ENCODE measurements at places on chromosomes 1 and 21.

- H3K27ac ChIP-seq, result no peak overlapping the region
- H3K27me3 ChIP-seq, result no peaks in the 10 kb centered on the region
- H3K36me3 ChIP-seq, result no peaks in the 10 kb centered on the region
- no peak for DNase-seq
These were observed 211.6 kb downstream of the LRRC40 start for GRCh38 chr1:69993810-69994209.

DNA sequence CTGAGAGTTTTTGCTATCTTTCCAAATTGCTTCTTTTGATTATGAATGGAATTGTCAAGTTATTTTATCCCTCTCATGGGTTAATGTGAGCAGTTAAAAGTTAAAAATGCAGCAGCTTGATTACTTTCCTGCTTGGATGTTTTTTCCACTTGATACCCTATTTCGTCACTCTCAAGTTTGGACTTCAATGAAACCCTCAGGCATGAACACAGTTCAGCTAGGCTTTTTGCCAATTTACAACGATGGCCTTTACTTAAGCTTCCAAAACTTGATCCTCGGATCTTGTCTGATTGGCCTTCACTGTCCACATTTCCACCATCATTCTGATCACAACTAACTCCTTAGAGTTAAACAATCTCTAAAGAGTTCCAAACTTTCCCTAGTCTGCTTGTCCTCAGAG lies 752.4 kb upstream of the PRMT6 start:
- H3K36me3 ChIP-seq, result no peaks in the 10 kb centered on the region
- no peak overlapping the region for H3K4me3 ChIP-seq
- no peak for DNase-seq
- no peaks in the 10 kb centered on the region for H3K4me1 ChIP-seq
- H3K27ac ChIP-seq, result no peak overlapping the region

DNA sequence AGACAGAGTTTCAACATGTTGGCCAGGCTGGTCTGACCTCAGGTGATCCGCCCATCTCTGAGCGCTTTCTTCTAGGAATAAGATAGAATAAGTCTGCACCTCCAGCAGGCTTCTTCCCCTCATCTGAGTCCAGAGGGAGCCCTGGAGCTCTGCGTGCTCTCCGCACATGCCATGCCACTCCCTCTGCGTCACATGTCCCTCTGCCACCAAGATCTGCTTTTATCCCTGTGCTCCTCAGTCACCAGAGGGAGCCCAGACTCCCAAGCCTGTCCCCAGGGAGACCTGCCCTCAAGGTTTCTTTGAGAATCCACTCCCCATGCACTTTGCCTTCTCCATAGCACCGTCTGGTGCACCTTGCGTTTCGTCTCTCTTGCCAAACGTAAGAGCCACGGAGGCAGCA lies 213.0 kb downstream of the CAMTA1 start:
- no peak overlapping the region for H3K4me3 ChIP-seq
- H3K27ac ChIP-seq, result no peak overlapping the region
- DNase-seq, result no peak
- peaks cover 14% of the 10 kb centered on the region for H3K4me1 ChIP-seq
- peaks cover 16% of the 10 kb centered on the region for H3K27me3 ChIP-seq

- no peak for DNase-seq
- no peaks in the 10 kb centered on the region for H3K4me1 ChIP-seq
- no peak overlapping the region for H3K27ac ChIP-seq
- H3K27me3 ChIP-seq, result peaks cover 3% of the 10 kb centered on the region
These were observed 15.1 kb upstream of the ST6GALNAC3 start for GRCh38 chr1:76059451-76059850.

DNA sequence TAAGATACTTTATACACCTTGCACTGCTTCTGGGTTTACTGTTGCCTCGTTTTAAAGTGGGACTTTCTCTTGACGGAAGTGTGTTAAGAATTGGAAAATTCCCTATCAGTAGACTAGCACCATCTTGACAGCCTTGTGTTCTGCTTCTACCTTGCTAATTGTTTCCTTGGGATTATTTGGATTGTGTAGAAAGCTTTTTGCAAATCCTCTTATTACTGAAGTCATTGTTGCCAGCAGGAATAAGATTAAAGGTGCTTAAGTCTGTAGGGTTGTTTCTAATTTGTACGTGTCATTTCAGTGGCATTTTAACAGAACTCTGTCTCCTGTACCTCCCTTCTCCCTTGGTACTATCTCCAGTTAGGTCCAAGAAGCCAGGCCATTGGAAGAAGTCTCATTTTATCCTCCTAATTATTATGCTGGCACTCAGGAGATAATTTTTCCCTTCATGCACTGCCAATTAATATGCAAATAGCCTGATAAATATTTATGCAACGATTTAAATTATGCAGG lies 107.7 kb downstream of the POU2F1 start:
- no peak overlapping the region for H3K4me3 ChIP-seq
- no peak overlapping the region for H3K27ac ChIP-seq
- DNase-seq, result no peak
- no peaks in the 10 kb centered on the region for H3K27me3 ChIP-seq

DNA sequence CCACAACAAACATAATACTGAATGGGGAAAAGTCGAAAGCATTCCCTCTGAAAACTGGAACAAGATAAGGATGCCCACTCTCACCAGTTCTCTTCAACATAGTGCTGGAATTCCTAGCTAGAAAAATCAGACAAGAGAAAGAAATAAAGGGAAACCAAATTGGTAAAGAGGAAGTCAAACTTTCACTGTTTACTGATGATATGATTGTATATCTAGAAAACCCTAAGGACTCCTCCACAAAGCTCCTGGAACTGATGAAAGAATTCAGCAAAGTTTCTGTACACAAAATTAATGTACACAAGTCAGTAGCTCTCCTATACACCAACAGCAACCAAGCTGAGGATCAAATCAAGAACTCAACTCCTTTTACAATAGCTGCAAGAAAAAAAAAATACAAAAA lies 6.9 kb upstream of the F13B start:
- H3K4me1 ChIP-seq, result no peaks in the 10 kb centered on the region
- H3K36me3 ChIP-seq, result peaks cover 3% of the 10 kb centered on the region
- DNase-seq, result no peak

DNA sequence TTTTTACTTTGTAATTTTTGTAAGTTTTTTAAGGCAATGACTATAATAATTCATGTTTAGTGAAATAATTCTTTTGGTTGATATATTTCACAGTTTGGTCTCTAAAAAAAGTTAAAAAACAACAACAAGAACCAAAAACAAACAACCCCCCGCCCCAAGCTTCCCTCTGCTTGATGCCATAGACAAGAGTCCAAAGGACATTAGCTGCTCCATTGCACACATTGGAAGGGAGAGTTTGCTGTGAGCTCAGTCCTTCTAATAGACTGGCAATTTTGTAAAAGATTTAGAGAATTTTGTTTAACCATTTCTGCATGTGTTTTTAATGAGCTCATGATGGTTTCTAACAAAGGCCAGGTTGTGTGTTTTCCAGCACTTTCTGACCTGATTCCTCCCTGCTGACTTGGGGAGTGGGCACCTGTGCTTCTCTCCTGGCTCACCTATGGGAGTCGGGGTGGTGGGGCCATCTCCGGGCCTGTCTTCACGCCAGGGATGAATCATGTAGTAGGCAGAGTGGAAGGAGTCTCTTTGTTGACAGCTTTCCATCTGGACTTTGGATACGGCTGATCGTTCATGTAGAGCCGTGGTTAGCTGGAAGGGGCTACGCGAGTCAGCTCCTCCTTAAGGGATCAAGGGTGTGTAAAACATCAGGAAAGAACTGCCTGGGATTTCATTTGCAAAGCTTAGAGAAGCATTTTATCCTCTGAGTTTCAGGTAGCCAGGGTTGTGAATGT lies 14.1 kb downstream of the ZBTB18 start:
- no peak for DNase-seq
- peaks cover 25% of the 10 kb centered on the region for H3K4me1 ChIP-seq
- no peaks in the 10 kb centered on the region for H3K27me3 ChIP-seq
- no peak overlapping the region for H3K27ac ChIP-seq
- H3K36me3 ChIP-seq, result no peaks in the 10 kb centered on the region

DNA sequence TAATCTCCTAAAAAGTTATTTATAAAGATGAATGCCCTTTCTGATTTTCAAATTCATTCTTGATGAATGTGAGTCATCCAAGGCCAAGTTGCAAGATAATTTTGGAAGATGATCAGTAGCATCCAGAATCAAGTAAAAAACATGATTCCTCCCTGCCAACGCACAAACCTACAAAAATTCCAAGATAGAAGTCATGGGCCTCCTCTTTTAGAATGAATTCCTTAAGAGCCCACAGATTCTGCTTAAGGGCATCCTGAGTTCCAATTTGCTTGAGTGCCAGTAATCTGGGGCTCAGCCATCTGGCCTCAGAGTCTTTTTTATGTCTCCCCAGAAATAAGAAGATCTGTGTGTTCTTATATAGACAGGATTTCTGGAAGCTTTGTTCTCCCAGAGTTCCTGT lies 23.2 kb upstream of the SPATA6 start:
- H3K27ac ChIP-seq, result no peak overlapping the region
- DNase-seq, result no peak
- peaks cover 4% of the 10 kb centered on the region for H3K4me1 ChIP-seq
- no peak overlapping the region for H3K4me3 ChIP-seq
- no peaks in the 10 kb centered on the region for H3K36me3 ChIP-seq

GRCh38 chr1:229781453-229781852 lies 155.4 kb downstream of the URB2 start:
- H3K4me1 ChIP-seq, result no peaks in the 10 kb centered on the region
- H3K27me3 ChIP-seq, result peaks cover 2% of the 10 kb centered on the region
- no peak overlapping the region for H3K27ac ChIP-seq
- no peaks in the 10 kb centered on the region for H3K36me3 ChIP-seq

DNA sequence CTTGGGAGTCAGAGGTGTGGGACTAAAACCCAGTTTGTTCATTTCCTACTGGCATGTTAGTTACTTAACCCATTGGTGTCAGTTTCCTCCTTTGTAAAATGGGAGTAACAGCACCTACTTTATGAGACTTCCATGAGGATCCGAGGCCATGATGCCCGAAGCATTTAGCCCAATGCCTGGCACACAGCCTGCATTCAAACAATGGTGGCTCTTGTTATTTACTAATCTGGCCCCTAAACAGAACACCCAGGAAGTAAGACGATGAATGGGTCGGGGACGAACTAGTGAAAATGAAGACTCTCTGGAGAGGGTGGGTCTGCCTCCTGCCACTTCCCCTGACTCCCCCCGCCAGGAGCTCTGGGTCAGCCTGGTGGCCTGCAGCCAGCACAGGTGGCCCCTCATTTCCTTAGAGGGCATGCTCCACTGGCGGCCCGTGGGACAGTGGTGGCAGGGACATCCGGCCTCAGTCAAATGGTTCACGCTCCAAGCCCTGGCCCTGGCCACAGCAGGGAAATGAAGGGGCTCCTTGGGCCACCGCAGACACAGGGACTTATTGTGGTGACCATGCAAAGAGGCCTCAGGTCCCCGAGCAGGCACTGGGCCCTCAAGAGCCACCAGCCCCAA lies 9.5 kb upstream of the TAS1R2 start:
- no peaks in the 10 kb centered on the region for H3K36me3 ChIP-seq
- no peak overlapping the region for H3K27ac ChIP-seq
- H3K4me1 ChIP-seq, result no peaks in the 10 kb centered on the region
- H3K4me3 ChIP-seq, result no peak overlapping the region

DNA sequence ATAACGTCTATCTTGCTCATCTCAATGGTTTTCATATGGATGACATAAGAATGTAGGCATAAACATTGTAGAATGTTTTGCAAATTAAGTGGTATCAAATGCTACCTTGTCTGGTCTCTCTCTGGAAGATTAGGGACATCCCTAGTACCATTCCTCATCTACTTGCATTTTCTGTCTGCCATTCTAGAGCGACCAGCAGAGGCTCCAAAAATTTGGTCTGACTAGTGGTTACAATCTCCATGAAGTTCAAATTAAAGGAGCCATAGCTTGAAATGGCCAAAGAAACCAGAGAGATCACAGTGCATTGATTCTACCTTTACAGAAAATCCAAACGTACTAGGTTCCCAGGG lies 1.1 kb downstream of the CD84 start:
- peak overlapping the region; percentile 85 for H3K4me3 ChIP-seq
- H3K36me3 ChIP-seq, result peaks cover 28% of the 10 kb centered on the region
- H3K27me3 ChIP-seq, result no peaks in the 10 kb centered on the region
- H3K4me1 ChIP-seq, result peaks cover 84% of the 10 kb centered on the region
- peak; percentile 25 for DNase-seq

DNA sequence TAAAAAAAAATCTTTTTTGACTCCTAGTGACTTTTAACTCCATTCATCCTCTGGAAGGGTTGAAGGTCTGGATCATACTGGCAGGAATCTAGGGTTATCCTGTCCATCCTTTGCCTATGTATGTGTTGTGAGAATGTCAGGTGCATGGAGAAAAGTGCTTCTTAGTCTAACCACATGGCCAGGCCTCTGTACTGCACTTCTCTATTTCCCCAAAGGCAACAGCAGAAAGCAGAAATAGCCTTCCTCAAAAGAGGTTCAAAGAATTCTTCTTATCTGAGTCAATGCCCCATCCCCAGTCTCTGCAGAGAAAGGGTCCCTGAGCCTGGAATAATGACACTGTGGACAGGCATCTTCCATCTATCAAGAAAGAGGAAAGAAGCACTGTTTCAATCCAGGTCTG lies 85.7 kb upstream of the CD34 start:
- H3K27me3 ChIP-seq, result no peaks in the 10 kb centered on the region
- H3K36me3 ChIP-seq, result no peaks in the 10 kb centered on the region
- no peak for DNase-seq
- no peaks in the 10 kb centered on the region for H3K4me1 ChIP-seq

- peaks cover 34% of the 10 kb centered on the region for H3K36me3 ChIP-seq
- H3K27me3 ChIP-seq, result no peaks in the 10 kb centered on the region
- no peak overlapping the region for H3K27ac ChIP-seq
- H3K4me3 ChIP-seq, result peak overlapping the region; percentile 42
These were observed 11.5 kb downstream of the SLC37A1 start for GRCh38 chr21:42525029-42525581.

GRCh38 chr1:243457363-243457982 lies 201.6 kb downstream of the SDCCAG8 start:
- H3K4me1 ChIP-seq, result no peaks in the 10 kb centered on the region
- H3K4me3 ChIP-seq, result no peak overlapping the region
- no peaks in the 10 kb centered on the region for H3K27me3 ChIP-seq
- DNase-seq, result no peak
- no peak overlapping the region for H3K27ac ChIP-seq

DNA sequence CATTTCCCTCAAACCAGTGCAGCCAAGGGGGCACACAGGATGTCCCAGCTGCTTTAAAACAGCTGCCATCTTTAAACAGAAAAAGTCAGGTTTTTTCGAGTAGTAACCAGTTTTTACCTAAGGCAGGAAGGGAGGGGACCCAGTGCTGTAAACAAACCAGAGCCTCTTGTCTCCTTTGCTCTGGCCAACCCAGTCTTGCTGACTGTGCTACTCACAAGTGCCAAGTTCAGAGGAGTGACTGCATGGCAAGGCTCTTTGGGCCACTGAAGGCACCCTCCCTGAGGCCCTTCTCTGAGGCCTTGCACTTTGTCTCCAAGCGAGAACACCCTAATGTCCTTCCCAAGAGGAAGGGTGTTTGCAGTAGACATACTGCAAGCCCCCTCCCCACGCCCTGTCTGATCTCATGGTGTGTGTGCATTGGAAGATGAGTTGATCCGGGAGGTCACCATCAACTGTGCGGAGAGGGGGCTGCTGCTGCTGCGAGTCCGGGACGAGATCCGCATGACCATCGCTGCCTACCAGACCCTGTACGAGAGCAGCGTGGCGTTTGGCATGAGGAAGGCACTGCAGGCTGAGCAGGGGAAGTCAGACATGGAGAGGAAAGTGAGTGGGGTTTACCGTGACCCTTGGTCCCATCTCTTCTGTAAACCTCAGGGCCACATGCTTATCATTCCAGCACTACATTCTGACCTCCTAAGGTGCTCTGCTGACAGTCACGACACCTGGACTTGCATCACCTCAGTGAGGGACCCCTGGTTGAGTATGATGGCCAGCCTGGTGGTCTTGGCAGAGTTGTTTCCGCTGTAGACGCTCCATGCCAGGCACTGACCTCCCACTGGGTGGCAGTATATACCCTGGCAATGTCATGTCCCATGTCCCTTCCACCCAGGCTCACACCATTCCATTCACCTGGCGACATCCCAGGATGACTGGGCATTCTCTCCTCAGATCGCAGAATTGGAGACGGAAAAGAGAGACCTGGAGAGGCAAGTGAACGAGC lies 4.7 kb downstream of the DNALI1 start:
- no peaks in the 10 kb centered on the region for H3K36me3 ChIP-seq
- peaks cover 2% of the 10 kb centered on the region for H3K4me1 ChIP-seq
